Activated T-cell treated with anti-CD3 and anti-CD28 coated beads for 4 hours (primary cell): ENCODE measurements at places on chromosomes 3 and 15.

GRCh38 chr3:171284308-171285075 is 175.7 kb downstream of the TNIK start:
- DNase-seq: no peak

DNA sequence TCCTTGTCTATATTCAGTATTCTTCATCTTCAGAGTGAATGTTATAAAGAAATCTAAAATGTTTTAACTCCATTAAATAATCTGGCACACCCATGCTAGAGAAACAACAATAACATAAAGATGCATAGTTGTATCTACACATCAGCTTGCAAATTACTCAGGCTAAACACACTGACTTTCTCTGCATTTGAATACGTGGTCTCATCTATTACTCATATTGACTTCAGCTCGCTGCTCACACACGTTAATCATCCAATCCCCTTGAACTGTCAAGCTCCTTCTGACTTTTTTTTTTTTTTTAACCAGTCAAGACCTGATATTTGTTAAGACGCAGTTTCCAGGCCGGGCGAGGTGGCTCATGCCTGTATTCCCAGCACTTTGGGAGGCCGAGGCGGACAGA is 1137.3 kb upstream of the CADM2 start:
- no peak for DNase-seq

GRCh38 chr3:187256051-187256616 is 35.4 kb downstream of the MASP1 start:
- no peak for DNase-seq

DNA sequence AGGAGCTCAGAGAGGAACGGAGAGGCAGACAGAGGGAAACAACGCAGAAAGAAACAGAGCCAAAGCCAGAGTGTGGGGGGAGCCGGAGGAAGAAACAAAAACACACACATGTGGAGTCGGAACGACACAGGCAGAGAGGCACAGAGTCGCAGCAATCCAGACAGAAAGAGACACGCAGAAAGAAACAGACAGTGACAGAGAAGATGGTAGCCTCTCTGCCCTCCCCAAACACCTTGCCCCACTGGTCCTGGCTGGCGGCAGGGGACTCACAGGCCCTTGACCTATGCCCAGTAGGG is 1.7 kb downstream of the NCKIPSD start:
- no peak for DNase-seq

GRCh38 chr3:66467996-66468735 is 32.7 kb downstream of the LRIG1 start:
- DNase-seq: no peak

DNA sequence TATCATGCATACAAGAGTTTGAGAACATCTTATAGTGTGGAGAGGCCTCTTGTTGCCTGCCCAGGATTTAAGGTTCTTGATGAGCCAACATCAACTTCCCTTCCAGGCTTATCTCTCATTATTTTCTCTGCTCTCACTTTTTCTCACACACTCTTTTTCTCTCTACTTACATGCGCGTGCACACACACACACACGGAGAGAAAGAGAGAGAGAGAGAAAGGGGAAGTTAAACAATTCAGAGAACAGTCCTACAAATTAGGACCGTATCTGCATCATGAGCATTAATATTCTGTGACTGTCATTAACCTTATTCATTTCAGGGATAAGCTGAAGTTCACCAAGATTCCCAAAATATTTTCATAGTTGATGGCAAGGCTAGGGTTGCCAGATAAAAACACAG is 269.0 kb downstream of the ZNF621 start:
- no peak for DNase-seq

- DNase-seq: no peak
These were observed 101.8 kb upstream of the LIPC start for GRCh38 chr15:58329781-58330671.

DNA sequence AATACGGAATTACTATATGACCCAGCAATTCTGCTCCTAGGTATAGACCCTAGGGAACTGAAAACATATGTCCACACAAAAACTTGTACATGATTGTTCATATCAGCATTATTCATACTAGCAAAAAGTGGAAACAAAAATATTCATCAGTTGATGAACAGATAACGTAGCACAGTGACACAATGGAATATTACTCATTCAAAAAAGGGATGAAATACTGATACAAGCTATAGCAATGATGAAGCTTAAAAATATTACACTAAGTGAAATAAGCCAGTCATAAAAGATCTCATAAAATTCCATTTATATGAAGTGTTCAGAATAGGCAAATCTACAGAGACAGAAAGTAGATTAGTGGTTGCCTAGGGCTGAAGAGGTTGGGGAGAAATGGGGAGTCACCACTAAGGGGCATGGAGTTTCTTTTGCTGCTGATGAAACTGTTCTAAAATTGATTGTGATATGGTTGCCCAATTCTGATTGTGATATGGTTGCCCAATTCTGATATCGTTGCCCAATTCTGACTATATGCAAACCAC is 10.5 kb downstream of the C15orf61 start:
- DNase-seq: no peak

GRCh38 chr3:159112724-159113123 is 310.9 kb downstream of the MFSD1 start:
- no peak for DNase-seq

- DNase-seq: no peak
These were observed 72.7 kb upstream of the PPIB start for GRCh38 chr15:64235552-64235951.

DNA sequence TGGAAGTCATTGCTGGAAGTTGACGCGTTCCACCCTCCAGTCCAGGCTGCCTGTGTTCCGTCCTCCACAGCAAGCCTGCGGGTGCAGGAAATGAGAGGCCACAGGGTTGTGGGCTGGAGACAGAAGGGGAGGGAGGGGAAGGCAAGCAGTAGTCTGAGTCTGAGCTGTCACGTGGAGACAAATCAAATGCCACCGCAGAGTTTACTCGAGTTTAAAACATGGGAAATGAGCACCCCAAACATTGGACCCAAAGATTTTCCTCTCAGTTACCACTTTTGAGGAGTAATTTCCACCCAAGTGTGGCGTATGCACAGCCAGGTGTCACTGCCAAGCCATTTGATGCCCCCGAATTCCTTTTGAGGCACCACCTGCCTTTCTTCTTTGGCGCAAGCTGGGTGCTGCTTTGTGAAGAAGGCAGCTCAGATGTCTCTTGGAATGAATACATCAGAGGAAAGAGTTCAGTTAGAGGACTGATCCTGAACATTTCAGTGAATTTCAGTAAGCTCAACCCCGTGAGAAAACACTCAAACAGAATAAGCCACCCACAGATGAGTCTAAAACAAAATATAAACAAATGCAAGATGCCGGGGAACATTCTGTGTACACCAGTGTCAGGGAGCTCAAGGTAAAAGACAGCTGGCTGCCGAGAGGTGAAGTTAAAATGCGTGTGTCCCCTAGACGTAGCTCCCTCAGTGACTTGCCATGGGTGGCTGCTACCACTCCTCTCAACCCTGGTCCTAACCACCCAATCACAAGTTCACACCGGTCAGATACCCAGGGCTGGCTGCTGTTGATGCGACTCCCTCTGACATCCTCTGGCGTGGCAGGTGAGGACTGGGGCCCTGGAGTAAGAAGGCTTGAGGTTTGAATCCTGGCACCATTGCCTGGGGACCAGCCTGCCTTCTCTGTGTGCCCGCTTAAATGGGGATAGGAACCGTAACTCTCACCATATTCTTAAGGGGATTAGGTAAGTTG is 203.8 kb downstream of the UACA start:
- peak; percentile 33 for DNase-seq

DNA sequence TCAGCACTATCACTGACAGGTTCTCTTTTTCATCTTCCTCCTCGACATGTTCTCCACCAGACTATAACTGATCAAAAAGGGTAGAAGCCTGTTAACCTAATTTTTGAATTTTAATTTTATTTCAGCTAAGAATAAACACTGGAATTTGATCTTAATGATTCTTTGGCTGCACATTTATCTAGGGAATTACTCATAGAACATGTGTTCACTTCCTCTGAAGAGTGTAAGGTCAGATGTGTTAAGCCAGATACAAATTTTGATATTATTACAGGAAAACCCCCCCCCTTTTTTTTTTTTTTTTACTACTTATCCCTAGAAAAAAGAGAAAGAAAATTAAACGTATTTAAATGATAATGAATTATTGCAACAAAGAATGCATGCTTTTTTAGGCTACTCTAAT is 15.0 kb downstream of the DCBLD2 start:
- DNase-seq: no peak

- no peak for DNase-seq
These were observed 108.8 kb upstream of the MCTP2 start for GRCh38 chr15:94122516-94122915.

DNA sequence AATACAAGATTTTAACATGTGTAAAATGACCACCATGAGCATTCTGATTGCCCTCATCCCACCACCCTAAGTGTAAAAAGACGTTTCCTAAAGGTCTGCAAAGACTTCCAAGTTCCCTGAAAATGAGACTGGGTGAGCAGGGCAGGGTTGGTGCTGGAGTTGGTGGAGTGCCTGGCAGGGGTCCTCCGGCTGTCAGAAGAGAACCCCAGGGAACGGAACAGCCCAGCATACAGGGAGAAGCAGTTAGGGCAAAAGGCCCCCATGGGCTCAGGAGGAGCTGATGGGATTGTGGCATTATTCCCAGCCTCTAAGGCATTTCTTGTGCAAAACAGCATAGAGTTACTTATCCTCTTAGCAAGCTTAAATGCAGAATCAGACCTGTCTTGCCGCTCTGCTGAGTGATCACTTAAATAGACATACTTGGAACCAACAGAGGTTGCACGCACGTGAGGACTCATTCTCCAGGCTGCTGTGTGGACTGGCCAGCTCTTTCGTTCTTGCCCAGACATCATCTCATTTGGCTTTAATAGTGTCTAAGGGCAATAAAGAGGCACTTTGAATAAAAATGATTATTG is 36.0 kb downstream of the XYLB start:
- no peak for DNase-seq

GRCh38 chr3:40476478-40477470 is at the start of gene ZNF619:
ZNF619 (plus strand) TSS chr3:40477122; CDS start chr3:40477980, 858 bp downstream.
- DNase-seq: peak; percentile 32

GRCh38 chr3:23100106-23100505 is 103.0 kb upstream of the UBE2E2 start:
- DNase-seq: no peak

- no peak for DNase-seq
These were observed 74.7 kb downstream of the DPPA2 start for GRCh38 chr3:109241459-109242186.

DNA sequence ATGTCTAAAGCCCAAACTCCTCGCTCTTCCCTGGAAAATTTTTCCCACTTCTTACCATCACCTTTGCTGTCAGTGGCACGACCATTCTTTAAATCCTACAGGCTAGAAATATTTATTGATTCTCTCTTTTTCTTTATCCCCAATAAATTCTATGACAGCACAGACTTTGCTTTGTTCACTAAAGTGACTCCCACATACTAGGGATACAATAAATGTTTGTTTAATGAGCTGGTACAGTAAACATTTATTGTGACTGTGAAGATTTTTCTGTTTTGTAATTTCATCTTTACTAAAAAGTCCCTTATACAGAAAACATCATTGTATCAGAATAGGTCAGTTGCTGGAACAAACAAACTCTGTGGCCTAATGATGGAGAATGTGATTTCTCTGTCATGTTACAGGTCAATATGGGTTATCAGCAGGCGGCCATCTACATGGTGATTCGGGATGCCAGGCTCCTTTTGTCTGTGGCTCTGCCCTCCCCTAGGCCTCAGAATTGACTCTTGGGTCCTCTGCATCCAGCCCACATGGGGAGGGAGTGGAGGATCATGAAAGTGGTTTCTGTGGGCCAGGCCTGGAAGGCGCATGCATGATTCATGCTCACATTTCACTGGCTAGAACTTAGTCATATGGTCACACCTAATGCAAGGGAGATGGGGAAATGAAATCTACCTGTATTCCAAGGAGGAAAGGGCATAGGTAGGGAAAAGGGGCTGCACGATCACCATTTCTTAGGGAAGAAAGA is 22.7 kb upstream of the KNG1 start:
- no peak for DNase-seq

GRCh38 chr3:21509731-21510470 is 241.1 kb downstream of the ZNF385D start:
- DNase-seq: no peak

DNA sequence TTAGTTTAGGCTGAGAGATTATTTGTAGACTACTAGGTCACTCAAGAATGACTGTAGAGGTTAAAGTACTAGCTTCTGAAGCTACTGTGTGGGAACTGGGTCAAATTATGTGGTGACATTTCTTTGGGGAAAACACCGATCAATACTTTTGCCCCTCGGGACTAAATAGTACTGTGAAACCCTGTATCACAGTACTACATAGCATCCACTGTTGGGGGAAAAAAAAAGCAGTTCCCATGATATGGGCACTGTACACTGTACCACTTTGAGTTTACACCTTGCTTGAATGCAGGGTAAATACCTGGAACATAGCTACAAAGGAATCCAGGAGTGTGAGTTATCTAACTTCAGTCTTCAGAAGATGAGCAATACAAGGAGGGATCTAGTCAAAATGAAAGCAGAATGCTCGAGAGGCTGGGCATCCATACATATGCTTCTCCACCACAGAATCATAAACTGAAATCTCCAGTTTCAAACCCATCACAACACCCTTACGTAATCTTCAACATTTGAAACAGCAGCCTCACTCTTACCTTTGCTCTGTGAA is 311.4 kb downstream of the UNC13C start:
- DNase-seq: no peak

DNA sequence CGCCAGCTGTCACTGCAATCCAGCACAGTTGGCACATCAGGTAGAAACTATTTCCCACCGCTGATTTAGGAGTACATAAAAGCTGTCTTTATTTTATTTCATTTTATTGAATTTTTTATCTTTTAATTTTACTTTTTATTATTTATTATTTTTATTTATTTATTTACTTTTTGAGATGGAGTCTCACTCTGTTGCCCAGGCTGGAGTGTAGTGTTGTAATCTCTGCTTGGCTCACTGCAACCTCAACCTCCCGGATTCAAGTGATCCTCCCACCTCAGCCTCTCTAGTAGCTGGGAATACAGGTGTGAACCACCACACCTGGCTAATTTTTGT is 31.0 kb downstream of the SRGAP3 start:
- DNase-seq: no peak
